GM12878 (cell line): ENCODE measurements at places on chromosomes 7 and 10. TPM values are rescaled to one million over a fixed set of nuclear protein-coding genes. Genes with fewer than 3 reads are reported as not detected.

DNA sequence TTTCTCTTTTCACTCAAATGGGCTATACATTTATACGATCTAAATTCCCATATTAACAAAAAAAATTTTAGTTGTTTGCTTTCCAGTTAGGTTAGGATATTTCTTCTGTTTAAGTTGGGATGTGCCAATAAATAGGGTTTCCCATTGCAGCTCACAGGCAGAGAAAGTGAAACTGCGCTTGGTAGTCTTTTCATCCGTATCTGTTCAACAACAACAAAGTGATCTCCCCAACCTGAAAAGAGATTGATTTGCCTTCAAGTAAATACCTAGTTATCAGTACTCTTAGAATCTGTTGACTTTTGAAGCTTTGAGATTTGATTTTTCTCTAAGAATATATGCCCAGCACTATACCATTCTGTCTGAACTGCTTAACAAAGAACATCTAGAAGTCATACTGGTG is 143.4 kb downstream of the DYNC1I1 start:
- DNase-seq, result no peak

Gene IL6
- not detected in 2 replicates for total RNA-seq

DNA sequence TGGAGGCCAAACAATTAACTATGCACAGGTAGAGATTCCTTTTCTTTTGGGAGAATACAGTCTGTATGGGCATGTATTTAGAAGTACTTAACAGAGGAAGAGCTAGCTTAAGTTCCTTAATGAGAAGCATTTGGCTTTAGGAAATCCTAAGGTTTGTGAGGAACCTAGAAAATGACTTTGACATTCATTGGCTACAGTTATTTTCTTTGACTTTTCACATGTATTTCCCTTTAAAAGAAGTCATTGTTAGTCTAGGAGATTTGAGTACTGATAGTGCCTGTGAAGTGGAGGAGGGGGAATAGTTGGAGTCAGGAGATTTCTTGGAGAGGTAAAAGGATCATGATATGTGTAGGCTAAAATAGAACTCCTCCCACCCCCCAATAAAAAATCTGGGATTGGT is 3.6 kb downstream of the HELLS start:
- no peak for DNase-seq

GRCh38 chr10:75234683-75235374 is 928 bp downstream of the COMTD1 start:
- DNase-seq, result no peak
